ENCODE measurements at places on chromosomes 12 and 14.

- DNase-seq: no peak
These were observed 23.7 kb downstream of the SPRING1 start for GRCh38 chr12:116714175-116714574.

GRCh38 chr14:25049568-25050268, at the start of gene STXBP6:
TSS of gene STXBP6 (minus strand) at chr14:25050147. CDS start at chr14:24974818, 75,329 bp downstream.
- DNase-seq: no peak

- DNase-seq: no peak
These were observed 56.5 kb downstream of the HSPB8 start for GRCh38 chr12:119235197-119235751.

GRCh38 chr14:102693006-102693755, 84.1 kb upstream of the TRAF3 start:
- no peak for DNase-seq

DNA sequence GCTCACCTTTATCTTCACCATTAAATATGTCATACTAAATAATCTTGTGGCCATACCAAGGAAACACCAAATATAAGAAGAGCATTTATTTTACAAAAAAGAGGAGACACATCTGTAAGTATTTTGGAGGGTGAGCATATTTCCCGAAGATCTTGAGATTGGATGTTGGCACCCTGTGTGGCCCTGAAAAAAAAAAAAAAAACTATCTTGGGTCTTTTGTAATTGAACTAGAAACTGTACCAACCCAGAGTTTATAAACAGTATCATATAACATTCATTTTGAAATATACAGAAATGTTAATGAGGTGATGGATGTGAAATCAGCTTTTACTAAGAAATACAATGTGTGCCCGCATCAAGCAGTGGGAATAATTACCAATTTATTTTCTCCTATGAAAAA, 104.0 kb upstream of the FRMD6 start:
- DNase-seq: no peak
